ENCODE measurements at places on chromosomes 11 and 22.

- no peak for DNase-seq
These were observed 59.9 kb downstream of the PAK1 start for GRCh38 chr11:77413850-77414460.

GRCh38 chr11:20483931-20484330 is 96.4 kb downstream of the PRMT3 start:
- no peak for DNase-seq

- no peak for DNase-seq
These were observed 906.1 kb upstream of the RAG2 start for GRCh38 chr11:37504060-37504611.

- no peak for DNase-seq
These were observed 401.0 kb downstream of the TBC1D22A start for GRCh38 chr22:47163481-47163855.

DNA sequence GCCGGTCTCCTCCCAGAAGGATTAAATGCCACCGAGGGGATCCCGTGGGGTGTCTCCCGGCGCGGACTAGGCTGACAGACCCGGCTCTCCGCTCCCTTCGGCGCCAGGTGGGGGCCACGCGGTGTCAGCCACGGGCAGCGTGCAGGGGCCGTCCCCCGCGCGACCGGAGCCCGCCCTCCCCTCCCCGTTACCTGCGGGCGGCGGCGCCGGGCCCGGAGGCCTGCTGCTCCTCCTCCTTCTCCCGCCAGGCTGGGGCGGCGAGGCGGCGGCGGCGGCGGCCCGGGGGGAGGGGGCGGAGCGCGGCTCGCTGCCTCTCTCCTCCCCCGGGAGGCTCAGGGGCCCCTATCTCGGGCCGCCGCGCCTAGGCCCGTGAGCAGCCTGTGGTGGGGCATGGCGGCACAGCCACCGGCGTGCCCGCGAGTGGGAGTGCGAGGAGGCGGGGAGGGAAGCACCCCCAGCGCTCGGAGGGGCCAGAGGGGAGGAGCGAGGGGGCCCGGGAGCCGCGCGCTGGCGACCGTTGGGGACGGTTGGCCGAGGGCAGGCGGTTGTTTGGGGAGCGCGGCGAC is 450 bp downstream of the ZBTB44 start:
- DNase-seq: peak; percentile 47

- DNase-seq: no peak
These were observed 153.0 kb downstream of the HIPK3 start for GRCh38 chr11:33410086-33410765.

DNA sequence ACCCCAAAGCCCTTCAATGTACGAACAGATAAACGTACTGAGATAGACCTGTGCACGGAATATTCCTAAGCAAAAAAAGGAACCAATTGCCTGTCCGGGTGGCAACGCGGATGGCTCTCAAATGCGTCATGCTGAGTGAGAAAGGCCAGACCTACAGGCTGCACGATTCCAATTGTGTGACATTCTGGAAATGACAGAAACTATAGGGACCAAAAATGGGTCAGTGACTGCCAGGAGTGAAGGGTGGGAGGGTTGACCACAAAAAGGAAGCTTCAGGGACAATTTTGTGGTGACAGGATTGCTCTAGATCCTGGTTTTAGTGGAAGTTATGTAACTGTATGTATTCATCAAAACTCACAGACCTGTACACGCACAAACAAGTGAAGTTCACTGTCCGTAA is 24.0 kb upstream of the SYT8 start:
- no peak for DNase-seq

DNA sequence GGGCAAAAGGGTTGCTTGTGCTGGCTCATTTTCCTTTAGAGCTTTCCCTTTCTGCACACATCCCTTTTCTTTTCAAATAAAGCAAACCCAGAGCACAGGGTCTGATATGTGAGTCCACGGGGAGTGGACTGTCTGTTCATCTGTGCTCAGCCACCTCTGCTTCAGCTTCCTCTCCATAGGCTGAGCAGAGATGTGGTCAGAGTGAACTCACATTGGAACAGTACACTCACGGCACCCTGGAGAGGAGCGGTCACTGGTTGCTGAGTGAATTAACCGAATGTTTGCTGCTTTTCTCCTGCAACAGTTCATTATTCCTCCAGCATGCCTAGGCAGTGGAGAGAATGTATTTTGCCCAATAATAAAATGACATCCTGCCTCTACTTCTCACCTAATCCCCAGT is 36.3 kb upstream of the CABP7 start:
- no peak for DNase-seq

GRCh38 chr11:2699185-2699530 is 636 bp downstream of the KCNQ1OT1 start:
- DNase-seq: no peak

DNA sequence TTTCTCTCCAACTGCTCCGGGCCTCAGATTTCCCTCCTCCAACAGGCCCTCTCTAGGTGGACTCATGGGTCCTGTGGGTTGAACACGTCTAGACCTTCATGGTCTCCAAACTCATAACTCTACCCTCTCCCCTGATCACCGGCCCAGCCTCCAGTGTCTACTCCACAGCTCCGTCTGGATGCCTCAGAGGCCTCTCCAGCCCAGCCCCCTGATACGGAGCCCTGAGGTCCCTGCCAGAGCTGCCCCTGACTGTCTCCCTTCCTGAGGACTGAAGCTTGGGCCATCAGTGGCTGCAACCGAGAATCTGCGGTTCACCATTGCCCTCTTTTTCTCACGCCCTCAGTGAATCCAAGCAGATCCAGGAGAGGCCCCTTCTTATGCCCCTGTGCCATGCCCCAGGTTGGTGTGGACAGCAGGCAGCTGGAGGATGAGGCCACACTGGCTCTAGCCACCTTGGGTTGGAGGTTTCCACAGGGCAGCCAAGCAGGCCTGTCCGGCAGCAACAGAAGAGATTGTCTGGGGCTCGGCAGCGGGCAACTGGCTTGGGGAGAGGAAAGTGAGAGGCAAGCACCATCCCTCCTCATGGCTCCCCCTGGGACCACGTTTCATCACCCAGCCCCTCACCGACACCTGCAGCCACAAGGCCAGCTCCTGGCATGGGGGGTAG is 104.6 kb upstream of the FGF3 start:
- DNase-seq: no peak

- DNase-seq: no peak
These were observed 109.6 kb downstream of the CEP164 start for GRCh38 chr11:117437041-117437790.

DNA sequence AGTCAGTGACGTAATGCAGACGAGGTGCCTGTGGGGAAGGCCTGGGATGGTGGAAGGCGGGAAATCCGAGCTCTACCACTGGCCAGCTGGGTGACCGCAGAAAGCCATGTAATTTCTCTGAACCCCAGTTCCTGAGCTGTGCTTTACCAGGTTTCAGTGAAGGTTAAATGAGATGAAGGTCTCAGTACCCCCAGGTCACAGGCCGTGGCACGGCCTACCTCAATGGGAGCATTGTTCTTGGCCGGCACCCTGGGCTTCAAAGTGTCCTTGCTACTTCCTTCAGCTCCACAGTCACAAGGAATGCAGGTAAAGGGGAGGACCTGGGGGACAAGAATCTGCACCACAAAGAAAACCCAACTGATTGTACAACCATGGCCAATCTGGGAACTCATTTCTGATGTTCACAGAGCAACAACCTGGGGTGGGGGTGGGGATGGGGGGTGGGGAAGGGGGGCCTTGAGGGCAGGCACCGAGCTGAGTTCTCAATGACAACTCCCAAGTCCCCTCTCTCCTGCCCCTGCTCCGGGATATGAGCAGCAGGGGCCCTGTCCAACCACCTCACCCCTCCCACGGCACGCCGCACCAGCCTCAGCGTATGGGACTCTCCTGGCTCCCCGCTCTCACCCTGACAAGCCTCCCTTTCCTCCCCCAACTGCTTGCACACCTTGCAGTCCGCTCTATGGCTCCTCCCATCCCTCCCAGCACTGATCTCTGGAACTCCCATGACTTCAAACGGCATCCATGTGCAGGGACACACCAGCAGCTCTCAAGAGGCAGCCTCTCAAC is 59.1 kb upstream of the ARFGAP3 start:
- no peak for DNase-seq

DNA sequence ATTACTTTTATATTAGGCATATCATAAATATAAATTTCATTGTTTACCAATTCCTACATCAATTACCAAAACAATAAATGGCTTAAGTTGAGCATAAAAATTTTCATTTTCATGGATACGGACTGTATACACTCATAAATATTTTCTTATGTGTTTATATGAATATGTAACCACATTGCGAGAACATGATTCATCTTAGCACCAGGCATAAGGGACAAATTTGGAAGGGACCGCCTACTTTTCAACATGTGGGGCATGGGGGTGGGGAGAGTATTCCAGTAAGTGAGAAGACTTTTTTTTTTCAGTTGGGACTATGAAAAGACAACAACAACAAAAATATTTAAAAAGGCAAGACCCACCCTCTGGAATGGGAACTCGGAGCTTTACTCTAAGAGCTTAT is 296.1 kb downstream of the RAB38 start:
- no peak for DNase-seq

DNA sequence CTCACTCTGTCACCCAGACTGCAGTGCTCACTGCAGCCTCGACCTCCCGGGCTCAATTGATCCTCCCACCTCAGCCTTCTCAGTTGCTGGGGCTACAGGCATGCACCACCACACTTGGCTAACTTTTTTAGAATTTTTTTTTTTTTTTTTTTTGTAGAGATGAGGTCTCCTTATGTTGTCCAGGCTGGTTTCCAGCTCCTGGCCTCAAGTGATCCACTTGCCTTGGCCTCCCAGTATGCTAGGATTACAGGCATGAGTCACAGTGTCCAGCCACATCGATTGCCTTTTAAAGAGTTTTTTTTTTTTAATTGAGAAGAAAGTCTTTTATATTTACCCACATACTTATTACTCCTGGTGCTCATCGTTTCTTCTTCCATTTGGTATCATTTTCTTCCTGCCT is 30.0 kb downstream of the PARVG start:
- DNase-seq: no peak

DNA sequence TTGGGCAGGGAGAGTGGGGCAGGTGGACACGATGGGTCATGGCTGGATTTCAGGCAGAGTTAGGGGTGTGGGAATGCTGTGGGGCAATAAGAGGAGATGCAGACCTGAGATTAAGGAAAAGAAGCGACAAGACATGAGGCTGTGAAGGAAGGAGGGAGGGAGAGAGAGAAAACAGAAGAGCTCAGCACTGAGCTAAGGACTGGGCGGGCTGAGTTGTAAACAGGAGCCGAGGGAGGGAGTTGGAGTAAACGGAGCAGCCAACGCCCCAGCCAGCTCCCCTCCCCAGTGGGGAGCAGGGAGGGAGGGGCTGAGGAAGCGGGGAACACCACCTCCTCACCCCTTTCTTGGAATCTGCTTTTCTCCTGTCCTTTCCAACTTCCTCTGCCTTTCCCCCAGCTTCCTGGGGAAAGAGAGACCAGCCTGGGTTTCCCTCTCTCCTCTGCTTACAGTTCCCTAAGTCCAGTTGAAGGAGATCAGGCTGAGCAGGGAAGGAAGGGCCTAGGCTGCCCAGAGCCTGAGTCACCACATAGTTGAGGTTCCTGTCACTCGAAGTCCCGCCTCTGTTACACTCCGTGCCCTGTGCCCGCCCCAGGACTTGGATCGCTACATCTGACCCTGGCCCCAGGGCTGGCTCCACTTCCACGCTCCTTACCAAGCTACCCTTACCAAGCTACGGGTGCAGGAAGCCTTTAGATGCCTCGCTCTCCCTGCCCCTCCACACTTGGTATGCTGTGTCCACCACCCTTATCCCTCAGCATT is 6.7 kb upstream of the AHNAK start:
- DNase-seq: peak; percentile 49

- no peak for DNase-seq
These were observed 26.6 kb downstream of the RASSF10 start for GRCh38 chr11:13035711-13036110.

DNA sequence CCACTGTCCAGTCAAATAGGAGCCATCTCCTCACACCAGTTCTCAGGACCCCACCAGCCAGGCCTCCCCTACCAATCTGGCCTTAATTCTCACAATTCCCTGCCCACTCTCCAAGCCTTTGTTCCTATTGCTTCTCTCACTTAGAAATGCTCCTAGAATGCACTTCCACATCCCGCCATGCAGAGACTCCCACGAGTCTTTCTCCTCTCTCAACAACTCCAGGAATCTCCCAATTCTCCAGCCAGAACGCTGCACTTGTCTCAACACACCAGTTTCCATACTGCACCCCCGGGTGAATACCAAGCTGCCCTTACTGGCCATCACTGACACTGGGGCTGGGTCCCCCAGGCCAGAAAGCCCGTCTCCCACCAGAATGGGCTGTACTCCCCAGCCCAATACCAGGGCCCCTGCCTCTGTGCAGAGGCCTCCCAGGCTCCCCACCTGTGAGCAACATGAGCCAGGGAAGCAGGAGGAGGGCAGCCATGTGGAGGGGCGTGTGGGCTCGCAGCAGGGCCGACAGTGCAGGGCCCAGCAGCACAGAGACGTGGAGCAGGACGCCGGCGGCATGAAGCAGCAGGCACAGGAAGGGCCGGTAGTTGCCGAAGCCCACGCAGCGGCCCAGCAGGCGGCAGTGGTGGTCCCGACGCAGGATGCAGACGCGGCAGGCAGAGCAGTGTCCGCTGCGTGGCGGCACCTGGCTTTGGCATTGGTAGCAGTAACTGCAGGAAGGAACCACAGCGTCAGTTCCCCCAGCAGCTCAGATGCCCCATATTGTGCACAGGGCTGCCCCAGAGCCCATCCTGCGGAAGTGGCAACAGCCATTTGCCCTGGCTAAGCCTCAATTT is 2.4 kb downstream of the ZDHHC24 start:
- peak; percentile 45 for DNase-seq

DNA sequence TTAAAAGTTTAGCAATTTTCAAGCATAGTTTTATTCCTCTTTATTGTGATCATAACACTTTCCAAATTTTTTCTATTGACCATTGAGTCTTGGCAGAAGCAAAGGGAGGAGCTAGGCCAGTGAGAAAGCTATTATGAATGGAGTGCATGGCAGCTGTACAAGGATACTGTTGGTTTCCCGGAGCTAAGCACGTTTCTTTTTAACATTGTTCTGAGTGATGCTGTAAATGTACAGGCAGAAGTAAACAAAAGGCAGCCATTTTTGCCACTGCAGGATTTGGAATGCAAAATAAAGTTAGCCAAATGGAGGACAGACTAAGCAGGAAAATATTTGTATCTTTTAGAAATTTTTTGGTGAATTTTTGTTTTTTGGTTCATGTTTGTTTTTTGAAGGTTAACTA is 16.2 kb downstream of the CBL start:
- no peak for DNase-seq

DNA sequence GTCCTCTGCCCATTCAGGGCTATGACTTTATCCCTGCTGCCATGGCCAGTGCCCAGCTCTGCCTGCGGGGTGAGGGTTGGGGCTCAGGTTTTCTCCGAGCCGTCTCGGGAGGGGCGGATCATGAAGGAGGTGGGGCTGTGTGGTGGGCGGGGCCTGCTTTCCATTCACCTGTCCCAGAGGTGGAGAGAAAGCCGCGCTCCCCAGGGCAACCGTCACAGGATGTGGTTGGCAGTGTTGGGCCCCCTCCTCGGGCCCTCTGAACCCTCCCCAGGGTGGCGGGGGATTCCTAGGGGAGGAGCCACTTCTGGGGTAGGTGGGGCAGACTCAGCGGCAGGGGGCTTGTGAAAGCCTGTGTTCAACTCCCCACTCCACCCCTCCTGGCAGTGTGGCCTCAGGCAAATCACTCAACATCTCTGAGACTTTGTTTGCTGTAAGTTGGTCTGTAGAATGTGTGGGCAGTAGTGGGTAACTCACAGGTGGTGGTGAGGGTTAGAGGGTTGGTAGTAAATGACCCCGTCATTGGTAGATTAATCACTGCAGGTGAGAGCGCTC is 50.3 kb downstream of the CD6 start:
- DNase-seq: peak; percentile 85

Data from activated T-cell treated with anti-CD3 and anti-CD28 coated beads for 1 hour (primary cell).